Stimulated activated CD8-positive, alpha-beta memory T cell treated with anti-CD3 and anti-CD28 coated beads, Interleukin-4, amount 100 ng/mL, for 1 hour (primary cell): ENCODE measurements at places on chromosomes 4 and X.

GRCh38 chr4:85610450-85610849 is 135.5 kb downstream of the ARHGAP24 start:
- no peak for DNase-seq

DNA sequence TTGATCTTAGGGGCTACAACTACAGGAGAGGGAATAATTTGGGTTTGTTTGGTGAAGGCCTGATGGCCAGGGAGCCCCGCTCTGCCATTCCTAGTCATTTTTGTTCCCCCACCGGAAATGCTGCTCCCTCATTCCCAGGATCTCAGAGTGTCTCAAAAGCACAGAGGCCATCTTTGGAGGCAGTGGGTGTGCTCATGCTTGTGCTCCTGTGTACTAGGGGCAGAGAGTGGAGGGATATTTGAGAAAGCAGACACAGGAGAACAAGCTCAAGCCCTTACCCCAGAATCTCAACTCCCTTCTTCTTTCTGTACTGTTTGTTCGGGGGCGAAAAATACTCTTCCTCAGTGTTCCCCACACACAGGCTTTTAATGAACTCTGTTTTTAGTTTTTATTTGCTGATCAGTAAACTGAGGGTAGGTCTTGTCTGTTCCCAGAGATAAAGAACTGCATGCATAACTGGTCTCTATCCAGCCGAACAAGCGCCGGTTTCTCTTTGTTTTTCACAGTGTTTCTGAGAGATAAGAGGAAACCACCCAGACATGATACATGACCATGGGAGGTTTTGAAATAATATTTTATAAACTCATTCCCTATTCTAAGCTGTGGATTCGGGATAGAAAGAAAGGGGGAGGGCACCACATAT is 32.9 kb upstream of the XK start:
- DNase-seq: no peak

DNA sequence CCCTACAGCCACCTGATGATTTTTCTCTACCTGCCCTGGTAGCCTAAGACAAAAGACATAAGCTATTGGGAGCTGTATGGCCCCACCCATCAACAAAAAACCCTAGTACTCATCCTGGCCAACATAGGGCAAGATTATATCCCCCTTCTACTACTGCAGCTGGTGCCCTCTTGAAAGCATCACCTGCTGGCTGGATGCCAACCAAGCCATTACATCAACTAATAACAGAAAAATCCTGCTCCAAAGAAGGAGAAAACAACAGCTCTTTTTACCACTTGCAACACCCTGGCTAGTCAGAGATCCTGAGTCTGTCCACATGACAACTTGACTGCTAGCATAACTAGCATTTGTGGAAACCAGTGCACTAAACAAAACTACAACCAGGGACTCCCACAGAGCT is 43.6 kb upstream of the UPRT start:
- DNase-seq: no peak

DNA sequence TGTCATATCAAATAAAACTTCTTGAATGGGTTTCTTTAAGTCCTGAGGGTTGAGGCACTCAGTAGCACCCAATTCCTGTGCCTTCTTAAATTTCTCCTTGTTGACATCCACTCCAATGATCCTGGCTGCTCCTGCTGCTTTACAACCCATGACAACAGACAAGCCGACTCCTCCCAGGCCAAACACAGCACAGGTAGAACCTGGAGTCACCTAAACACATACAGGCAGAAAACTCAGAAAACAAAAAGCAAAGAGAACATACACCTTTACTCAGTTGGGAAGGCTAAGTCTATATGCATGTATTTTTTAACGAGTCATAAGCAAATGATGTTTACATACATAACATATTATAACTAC is 10.3 kb downstream of the ADH6 start:
- DNase-seq: no peak

- no peak for DNase-seq
These were observed 2.0 kb upstream of the CXorf66 start for GRCh38 chrX:139967300-139967699.

- DNase-seq: no peak
These were observed 113.1 kb upstream of the INPP4B start for GRCh38 chr4:142959173-142959572.

DNA sequence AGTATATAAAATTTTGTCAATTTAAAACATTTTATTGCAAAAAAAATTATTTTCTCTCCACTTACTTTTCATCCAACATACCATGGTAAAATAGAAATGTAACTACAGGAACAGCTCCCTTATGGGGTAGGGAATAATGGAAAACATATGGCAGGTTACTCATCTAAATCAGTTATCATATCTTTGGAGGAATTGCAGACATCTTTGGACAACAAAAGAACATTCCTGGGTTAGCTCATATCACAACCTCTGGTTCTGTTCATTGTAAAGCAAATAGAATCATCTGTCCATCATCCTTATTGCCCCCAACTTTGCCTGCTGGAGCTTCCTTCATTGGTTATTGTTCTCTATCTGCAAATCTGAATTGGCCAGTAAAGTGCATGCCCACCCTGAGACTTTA is 387.5 kb upstream of the GRID2 start:
- DNase-seq: no peak

GRCh38 chr4:41212616-41213203 is 1.6 kb downstream of the APBB2 start:
- DNase-seq: no peak

GRCh38 chrX:43448688-43449087 is 207.4 kb upstream of the MAOA start:
- DNase-seq: no peak
